GM12864 (cell line): ENCODE measurements at places on chromosomes 6 and 20.
A peak's percentile ranks its signal among the peaks of the same experiment; 100 is the strongest.

DNA sequence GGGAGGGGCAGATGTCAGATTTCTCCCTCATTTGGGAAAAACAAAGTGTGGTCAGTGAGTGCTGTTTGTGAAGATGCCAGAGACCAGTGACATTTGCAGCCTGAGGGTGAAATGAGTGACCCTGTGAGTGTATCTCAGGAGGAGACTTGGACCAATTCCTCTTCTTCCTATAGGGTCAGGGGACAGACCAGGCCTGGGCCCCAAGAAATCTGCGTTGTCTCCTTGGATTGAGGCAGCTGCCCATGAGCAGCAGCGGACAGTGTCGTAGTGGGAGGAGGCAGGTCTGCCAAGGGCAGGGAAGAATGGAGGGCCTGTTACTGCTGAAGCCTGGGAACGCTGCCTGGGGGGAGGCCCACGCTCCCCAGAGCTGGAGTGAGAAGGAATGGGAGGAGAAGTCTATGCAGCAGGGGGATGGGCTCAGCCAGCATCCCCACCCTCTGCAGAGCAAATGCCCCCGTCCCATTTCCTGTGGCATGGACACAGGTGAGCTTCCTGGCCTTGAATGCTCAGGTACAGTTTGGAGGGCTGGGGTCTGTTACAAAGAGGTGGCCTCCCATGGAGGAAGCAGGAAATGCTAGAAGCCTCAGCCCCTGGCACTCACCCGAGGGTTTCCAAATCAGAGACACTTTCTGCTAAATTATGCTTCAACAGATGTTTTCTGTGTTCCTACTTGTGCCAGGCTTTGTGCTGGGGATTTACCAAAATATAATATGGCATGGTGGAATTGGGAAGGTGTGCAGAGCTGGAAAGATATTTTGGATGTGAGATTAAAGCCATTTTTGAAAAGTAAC is 29.8 kb downstream of the DAAM2 start:
- no peak for DNase-seq

DNA sequence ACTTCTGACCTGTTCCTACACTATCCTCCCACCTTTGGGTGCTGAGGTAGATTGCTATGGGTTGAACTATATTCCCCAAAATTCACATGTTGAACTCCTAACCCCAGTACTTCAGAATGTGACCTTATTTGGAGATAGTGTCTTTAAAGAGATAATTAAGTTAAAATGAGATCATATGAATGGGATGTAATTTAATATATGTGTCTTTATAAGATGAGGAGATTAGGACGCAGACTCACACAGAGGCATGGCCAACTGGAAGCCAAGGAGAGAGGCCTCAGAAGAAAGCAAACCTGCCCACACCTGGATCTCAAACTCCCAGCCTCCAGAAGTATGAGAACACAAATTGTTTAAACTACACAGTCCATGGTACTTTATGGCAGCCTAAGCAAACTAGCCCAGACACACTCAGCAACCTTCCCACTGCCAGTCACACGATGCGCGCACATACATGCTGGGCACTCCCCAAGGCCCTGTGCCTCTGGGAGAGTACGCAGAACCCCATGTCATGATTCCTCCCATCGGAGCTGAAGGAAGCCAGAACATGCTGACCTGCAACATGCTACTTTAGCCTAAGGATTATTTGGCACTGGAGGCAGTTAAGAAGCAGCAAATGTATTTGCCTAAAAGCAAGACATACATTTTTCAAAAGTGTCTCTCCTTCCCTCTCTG is 8.9 kb upstream of the SLC22A1 start:
- DNase-seq: no peak

GRCh38 chr6:154154389-154154967 is 115.4 kb downstream of the OPRM1 start:
- DNase-seq: peak; percentile 33

- DNase-seq: no peak
These were observed 209.9 kb downstream of the PTPRK start for GRCh38 chr6:128310451-128310850.

DNA sequence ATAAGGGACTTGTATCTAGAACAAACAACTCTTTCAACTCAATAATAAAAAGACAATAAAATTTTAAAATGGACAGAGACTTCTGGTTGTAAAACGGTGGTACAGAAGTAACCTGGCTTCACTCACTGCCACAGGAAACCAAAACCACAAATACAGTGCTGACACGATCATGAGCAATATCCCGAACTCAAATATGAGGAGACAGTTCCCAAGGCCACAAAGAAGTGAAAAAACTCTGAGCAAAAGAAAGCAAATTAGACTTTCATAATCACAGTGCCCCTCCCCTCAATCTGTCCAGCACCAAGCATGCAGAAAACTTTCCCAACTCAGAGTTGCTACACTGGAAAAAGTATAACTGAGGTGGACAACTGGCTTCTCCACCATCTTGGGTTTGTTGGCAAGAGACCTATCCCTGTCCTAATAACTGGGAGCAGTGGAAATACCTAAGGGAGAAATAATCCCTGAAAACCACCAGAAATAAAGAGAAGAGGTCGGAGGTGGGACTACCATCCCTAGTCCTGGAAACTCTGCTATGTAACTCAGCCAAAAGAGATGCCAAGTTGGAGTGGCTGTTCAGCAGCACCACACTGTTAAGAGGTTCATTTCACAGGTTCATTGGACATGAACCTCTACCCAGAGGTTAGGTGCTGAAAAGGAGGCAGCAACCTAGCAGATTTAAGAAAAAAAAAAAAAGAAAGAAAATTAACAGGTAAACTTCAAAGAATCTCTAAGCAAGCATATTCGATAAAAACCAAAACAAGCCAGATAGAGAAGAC is 55.5 kb downstream of the REV3L start:
- DNase-seq: peak; percentile 48

- DNase-seq: no peak
These were observed 87.3 kb upstream of the NHSL1 start for GRCh38 chr6:138586638-138587037.

DNA sequence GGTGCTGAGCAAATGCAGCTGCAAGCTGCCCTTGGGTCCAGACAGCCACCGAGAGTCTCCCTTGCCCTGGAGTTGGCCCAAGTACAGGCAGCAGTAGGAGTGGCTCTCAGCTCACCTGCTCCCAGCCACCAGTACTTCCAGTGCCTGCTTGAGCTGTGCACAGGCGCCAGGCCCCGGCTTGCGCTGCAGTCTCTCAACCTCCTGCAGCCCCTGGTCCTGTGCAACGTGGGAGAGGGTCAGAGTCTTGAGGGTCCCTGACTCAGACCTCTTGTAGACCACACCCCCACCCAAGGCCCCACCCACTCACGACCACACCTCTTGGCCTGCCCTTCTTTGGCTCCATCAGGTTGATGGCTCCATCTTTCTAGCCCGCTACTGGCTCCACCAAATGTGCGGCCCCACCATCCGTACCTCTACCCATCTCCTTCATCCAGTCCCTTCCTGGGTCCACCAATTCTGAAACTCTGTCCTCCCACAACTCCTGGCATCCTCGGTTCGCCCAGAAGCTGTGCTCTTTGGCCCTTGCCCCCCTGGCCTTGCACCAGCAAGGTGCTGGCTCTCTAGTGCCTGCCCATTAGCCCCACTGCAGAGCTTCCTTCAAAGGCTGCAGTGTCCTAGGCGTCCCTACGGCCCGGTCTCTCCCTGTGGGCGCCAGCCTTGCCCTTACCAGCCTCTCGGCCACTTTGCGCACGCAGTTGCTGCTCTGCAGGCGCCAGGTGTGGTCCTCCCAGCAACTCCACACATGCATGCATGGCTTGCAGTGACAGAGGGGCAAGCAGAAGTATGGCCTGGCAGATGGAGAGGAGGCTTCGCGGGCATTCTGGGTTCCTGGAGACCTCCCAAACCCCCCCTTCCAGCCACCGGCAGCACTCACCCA is 16.5 kb upstream of the SPAG4 start:
- no peak for DNase-seq

DNA sequence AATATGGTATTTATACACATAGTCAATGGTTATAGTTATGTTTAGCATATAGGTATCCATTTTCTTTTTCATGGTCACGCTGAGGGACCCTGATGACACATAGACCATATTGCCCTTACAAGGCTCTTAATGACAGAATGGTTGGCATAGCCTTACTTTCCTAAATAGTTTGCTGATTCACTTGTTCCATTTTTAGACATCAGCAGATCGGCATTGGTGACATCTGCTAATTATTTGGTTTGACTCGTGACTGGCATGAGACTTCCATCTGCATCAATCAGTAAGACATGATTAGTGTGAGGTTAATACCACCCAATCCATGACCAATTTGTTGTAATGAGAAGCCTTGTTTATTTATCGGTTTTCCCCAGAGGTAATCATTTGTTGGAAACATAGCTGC is 309.7 kb downstream of the ALDH8A1 start:
- DNase-seq: no peak

DNA sequence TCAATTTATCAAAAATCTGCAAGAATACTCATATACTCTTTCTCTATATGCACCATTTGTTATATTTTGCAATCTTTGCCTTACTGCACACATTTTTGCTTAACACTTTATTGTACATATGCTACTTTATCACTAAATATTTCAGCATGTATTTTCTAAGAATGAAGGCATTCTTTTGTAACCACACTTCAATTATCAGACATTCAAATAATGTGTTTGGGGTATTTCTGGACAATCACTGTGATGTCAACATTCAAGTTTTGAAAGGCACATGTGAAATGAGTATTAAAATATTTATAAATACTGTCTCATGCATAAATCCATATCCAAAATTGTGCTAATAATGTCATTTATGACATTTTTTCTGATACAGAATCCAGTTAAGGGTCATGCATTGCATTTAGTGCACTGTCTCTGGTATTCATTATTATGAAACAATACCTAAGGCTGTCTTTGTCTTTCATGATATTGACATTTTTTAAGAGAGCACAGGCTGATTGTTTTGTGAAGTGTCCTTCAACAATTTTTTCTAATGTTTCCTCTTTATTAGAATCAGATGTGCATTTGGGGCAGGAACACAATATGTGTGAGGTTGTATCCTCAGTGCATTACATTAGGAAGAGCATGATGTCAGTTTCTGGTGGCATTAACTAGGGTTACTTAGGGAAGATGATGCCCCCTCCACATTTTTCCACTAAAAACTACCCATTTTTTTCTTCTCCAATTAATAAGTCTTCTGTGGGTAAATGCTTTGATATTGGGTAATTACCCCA is 105.7 kb downstream of the MTFR2 start:
- DNase-seq: no peak

DNA sequence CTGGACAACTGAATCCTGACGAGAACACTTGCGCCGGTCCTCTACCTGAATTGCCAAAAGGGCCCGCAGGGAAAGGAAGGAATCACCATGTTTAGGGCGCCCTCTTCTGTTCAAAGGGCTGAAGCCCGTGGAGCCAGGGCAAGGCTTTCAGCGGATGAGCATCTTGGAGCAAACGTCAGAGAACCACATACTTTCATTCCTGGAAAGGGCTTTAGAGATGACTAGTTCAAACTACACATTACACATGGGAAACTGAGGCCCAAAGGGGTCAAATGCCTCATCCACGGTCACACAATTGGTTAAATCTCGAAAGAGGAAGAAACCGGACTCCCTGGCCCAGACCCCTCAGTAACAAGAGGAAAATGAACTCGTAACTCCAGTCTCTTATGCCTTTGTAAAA is 11.5 kb upstream of the ZNF133 start:
- no peak for DNase-seq

DNA sequence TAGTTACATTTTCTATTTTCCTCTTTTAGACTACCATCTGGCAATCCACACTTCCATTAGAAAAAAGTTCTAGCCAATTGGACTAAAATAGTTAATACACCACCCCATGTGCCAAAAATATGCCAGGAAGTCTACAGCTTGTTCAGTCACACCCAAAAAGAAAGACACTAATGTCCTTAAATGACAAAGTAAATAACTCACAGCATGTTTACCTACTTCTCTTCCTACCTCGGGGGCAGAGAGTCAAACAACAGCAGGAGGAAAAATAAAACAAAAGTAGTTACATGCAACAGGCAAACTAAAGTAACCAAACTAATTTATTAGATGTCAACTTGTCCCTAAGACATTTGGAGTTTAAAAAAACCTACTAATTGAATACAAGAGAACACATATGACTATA is 57.0 kb downstream of the UBE3D start:
- no peak for DNase-seq

DNA sequence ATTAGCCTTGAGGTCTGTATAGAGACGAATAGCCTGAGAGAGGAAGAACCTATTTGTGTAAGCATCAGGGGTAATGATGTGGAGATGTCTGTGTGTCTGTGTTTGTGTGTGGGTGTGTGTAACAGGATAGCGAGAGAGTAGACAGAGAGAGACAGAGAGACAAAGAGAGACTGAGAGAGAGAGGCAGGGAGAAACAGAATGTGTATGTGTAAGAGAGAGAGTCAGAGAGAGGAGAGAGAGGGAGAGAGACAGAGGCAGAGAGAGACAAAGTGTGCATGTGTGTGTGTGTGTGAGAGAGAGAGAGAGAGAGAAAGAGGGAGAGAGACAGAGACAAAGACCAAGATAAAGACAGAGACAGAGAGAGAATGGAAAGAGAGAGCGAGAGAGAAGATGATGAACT is 396.1 kb downstream of the PAX1 start:
- no peak for DNase-seq

- no peak for DNase-seq
These were observed 96.2 kb upstream of the MAP7 start for GRCh38 chr6:136646377-136646776.

- DNase-seq: no peak
These were observed 63.8 kb upstream of the CLDN20 start for GRCh38 chr6:155200012-155200411.

DNA sequence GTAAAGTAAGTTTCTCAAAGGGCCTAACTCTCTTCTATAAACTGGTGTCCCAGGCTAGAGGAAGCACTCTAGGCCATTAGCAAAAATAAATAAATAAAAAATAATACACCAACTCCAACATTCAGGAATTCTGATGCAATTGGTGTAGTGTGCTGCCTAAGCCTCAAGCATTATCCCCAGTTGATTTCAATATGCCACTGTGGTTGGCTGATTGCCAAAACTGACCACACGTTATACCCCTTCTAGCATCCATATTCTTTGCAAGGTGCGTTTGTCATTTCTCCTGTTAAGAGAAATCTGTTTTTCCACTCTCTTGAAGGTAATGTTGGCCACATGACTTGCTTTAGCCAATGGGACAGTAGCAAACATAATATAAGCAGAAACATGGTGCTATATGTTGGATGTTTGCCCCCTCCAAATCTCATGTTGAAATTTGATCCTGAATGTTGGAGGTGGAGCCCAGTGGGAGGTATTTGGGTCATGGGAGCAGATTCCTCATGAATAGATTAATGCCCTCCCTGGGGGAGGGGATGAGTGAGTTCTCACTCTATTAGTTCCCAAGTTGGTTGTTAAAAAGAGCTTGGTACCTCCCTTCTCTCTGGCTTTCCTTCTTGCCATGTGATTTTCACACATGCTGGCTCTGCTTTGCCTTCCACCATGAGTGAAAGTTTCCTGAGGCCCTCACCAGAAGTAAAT is 71.9 kb upstream of the PLCB4 start:
- no peak for DNase-seq
